ENCODE measurements at places on chromosomes 5 and 9.

- peak; percentile 6 for DNase-seq
These were observed 25.5 kb downstream of the DEPDC1B start for GRCh38 chr5:60674251-60675069.

DNA sequence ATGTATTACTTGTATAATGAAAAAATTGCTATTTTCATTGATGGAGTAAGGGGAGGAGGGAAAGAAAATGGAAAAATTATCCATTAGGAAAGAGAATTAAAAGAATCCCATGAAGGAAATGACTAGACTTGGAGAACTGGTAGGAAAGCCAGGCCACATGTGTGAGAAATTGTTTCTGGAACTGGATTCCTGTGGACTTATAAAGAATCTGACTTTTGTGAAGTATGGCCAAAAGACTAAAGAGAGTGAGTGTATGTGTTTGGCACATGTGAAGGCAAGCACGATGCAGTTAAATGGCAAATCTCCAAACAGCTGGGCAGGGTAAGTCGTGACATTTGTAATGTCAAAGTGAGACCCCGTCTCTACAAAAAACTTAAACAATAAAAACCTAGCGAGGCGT, 89.4 kb downstream of the MTX3 start:
- no peak for DNase-seq

GRCh38 chr5:85931220-85931619, 686.5 kb upstream of the COX7C start:
- DNase-seq, result no peak

GRCh38 chr9:134138292-134138691, 2.4 kb downstream of the WDR5 start:
- DNase-seq, result no peak

- DNase-seq, result no peak
These were observed 62.4 kb downstream of the SLC36A1 start for GRCh38 chr5:151509836-151510235.

DNA sequence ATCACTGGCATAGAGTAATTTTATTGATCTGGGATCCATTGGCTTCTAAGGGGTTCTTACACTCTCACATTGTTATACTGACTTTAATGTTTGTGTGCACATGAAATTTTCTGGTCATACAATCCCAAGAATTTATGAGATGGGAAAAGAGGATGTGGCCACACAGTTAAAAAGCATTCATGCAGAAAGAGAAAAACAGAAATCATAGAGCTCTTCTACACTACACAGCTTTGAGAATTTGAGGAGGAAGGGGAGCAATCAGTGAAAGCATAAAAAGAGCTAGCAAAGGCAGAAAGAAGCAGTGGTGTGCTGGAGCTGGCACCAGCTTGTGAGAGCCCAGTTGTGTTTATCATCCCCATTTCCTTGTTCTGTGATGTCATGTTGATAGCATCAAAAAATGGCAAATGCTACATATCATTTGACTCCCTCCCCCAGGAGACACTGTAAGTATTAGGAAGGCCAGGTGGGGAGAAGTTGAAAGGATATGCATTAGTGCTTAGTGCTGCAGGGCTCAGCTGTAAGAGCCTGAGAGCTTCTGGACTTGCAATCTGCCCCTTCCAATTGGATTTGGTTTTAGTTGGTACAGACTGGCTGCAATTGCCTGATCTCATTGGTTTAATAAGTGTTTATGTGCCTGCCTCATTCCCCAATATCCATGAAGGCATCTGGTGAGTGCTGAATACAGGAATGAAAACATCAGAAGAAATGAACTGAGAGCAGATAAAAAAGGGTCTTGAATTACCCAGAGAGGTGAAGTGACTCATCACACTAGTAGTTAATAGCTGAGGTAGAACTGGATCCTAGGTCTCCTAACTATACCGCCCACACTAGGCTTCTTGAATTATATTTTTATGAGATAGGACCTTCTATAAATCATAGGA, 30.9 kb downstream of the RHOBTB3 start:
- DNase-seq, result peak; percentile 78
